Right ventricle myocardium superior (tissue), 1 donor: ENCODE measurements at places on chromosomes 4 and X. TPM values are rescaled to one million over a fixed set of nuclear protein-coding genes. Genes with fewer than 3 reads are reported as not detected.

GPR82 gene
- total RNA-seq, result 0.08 TPM

DNA sequence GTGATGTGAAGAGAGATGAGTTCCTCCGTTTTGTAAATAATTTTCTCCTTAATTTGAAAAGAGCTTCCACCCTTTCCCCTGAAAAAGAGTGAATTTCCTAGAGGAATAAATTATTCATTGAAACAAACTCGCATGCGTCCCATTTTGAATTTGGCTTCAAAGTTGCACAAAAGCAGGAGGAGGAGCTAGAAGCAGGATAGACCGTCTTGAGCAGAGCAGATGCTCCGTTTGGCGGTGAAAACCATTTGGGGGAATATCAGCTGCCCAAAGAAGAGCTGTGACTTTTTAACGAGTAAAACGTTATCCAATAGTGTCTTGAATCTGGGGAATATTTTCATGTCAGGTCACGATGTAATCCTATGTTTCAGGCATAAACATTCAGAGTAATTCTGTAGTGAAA, 42.0 kb downstream of the FAM149A start:
- no peak for DNase-seq

DNA sequence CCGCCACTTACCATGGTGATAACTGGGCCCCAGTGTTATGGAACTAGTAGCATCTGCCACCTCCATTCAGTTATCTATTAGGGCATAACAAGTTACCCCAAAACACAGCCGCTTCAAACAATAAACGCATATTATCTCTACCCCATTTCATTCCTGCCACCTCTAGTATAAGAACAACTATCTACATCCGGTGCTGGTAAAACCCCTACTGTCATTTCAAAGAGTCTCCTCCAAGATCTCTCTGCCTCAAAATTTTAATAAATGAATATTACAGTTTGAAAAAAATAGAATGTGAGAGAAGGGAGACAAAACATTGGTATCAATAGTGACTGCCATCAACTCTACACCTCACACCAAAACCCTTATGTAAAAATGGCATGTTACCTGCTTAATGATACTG, 35.5 kb upstream of the RBPJ start:
- no peak for DNase-seq

DNA sequence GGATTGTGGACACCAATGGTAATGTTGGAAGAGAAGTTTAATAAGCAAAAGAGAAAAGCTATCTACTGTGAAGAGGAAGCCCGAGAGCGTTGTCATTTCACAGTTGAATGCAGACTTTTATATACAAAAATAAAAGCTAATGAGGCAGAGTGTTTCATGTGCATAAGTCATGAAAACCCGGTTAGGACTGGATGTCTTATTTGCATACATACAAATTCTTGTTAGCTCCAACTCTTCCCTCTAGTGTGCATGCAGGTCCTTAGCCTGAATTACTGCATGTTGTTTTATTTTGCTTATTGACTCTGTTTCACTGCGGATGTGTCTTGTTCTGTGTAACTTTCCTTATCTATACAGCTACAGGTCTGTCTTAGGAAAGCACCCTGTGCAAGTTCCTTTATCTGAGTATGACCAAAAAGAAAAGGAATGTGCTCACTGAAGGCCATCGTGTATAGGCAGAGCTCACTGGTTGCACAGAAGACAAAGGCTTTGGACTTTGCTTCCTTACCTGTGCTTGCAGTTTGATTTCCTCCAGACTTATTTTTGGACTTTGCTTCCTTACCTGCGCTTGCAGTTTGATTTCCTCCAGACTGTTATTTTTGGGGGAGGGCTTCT, 25.1 kb upstream of the UGT2B11 start:
- no peak for DNase-seq
